ENCODE measurements at places on chromosomes 16 and 17.

DNA sequence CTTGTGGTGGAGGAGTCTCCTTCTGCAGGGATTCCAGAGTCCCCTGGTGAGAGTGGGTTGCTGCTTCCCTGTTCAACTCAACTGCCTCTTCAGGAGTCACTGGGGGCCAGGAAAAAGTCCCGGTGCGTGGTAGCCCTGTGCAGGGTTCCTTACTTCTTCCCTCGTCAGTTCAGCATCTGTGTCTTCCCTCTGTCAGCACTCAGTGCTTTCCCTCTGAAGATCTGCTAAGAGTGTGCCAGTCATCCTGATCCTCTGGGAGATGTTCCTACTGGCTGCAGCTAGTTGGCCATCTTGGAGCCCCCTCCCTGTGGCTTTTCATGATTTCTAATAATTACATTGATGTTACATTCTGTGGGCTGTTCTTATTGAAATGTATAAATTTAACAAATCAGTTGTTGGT, 36.5 kb downstream of the NF1 start:
- no peak for DNase-seq

GRCh38 chr16:12096157-12096777, 119.7 kb downstream of the SNX29 start:
- no peak for DNase-seq

DNA sequence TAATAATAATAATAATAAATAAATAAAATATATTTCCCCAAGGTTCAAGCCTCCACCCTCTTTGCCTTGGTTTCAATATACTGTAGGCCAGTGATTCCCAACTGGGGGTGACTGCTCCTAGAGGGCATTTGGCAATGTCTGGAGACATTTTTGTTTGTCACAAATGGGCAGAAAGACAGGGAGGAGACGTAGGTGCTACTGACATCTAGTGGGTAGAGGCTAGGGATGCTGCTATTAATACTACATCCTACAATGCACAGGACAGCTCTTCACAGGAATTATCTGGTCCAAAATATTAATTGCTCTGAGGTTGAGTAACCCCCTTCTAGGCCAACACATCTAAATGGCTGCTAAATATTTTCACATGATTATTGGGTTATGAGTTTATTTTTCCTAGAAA, 12.8 kb upstream of the PRR14 start:
- DNase-seq, result peak; percentile 42

- no peak for DNase-seq
Observed at GRCh38 chr17:13510062-13510461, 91.7 kb downstream of the HS3ST3A1 start.

DNA sequence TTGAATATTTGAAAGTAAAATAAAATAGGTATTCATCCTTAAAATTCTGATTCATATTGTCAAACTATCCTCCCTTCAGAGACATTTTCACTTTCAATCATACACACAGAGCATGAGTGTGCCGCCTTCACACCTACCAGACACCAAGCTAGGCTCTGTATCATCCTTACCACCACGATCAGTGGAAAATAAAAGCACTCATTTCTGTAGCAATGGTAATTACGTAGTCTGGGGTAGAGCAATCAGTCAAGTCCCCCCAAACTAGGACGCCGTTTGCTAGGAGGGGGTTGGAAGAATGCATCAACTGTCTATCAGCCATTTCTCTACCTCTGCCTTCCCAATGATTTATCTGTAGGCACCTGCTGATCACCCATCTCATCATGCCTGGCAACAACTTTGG, 84.6 kb upstream of the GRIN2A start:
- no peak for DNase-seq

DNA sequence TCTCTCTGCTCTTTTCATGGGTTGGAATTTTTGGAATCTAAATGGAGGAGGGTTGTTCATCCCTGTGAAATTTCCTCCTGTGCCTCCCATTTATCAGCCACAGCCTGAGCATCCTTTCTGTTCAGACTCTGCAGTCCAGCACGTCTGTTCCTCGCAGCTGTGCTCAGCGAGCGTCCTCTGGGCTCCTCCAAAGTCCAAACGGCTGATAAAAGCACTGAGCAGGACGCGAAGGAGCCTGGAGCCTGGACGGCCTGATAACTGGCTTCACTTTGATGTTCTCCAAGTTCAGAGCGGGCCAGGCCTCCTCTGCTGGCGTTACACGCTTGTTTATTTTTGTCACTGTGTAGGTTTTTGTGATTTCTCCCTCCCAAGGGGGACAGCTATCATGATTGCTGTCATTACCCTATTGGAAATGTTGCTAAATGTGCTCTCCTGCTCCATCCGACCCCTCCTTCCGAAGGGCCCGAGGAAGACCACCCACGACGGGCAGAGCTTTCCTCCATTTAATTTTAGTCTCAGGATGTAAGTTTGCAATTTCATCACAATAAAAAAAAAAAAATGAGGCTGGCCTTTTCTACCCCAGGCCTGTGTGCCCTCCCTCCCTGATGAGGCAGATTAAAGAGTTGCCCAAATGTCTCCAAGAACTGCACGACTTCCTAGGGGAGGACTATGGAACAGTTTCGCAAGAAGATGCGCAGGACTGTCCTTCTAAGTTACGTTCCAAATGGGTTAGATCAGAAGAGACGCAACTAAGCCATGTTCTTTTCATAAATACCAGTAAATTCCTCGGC, 290.5 kb upstream of the FOXF1 start:
- no peak for DNase-seq

DNA sequence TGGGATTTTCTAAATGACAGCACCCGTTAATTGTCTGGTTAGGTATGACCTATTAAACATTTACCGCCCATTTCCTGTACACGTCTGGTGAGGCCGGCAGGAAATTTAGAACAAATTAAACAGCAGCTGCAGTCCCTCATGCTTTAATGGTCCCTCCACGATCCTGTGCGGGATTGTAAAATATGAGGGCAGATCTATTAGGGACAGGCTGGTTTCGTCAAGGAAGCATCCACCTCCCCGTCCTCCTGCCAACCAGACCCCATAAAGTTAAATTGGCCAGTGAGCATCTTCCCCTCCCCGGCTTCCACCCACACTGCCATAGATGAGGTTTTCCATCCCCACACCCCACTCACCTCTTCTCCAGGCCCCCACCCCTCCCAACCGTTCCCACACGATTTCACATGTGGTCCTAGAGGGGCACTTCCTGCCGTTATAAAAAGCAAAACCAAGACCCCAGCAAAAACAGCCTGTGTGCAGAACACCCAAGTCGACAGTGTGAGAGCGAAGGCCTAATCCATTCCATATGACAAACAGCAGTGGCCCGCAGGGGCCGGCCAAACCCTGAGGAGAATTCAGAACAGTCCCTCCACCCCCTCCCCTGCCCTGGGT, 331.9 kb downstream of the FOXL1 start:
- no peak for DNase-seq

DNA sequence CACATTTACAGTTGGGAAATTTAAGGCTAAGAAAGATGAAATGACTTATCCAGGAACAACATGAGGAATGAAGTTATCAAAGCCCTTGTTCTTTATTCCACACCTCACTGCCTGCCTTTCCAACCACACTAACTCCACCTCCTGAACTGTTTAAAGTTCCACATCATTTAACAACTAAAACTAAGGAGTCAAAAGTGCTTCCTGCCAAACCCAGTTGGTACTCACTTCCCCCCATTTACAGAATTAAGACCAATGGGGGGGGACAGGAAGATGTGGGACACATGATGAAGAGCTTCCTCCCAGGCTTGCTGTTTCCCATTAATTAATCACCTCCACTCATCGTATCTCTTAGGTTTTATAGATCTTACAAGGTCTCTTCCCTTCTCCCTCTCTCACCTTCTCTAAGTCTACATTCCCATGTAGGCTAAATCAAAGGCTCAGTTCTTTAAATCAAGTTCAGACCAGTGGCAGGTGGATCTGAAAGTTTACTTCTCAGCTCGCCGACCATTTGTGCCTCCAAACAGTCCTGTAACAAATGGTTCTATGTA, 19.2 kb upstream of the TMEM101 start:
- DNase-seq, result no peak

- no peak for DNase-seq
Observed at GRCh38 chr17:64399071-64399766, 8.6 kb upstream of the PECAM1 start.

DNA sequence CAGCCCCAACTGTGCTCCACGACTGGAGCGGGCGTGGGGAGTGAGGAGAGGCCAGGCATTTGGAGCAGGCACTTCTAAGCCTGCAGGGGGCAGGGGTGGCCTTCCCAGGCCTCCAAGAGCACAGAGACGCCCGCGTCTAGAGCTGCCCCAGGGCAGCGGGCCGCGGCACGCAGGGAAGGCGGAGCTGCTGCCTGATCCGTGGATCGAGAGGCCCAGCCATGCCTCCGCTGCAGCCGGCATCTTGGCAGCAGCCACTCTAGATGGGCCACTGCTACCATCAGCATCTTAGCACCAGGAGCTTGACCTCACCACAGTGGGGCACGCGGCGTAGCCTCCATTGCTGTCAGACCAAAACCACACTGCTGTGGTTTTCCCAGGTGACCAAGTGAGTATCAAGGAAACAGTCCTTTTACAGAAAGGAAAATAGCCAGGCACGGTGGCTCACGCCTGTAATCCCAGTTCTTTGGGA, 20.4 kb upstream of the WDR45B start:
- DNase-seq, result peak; percentile 83

DNA sequence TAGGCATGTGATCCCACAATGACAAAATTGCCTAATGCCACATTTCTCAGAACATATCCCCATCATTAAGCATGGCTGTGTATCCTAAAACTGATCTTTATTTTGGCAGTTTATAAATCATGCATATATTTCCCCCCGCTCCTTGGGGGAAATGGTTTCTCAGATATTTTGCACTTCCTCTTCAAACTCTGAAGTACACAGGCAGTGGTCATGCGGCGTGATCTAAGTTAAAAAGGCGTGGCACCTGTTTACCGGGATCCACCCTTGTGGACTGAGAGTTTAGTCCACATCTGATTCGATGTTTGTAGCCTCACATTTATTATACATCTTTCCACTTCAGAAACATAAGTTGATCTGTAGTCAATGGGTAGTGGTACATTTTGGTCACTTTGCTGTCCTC, 51.4 kb downstream of the USP10 start:
- DNase-seq, result no peak

GRCh38 chr16:71426069-71426879, 15.6 kb downstream of the TLE7 start:
- peak; percentile 98 for DNase-seq

DNA sequence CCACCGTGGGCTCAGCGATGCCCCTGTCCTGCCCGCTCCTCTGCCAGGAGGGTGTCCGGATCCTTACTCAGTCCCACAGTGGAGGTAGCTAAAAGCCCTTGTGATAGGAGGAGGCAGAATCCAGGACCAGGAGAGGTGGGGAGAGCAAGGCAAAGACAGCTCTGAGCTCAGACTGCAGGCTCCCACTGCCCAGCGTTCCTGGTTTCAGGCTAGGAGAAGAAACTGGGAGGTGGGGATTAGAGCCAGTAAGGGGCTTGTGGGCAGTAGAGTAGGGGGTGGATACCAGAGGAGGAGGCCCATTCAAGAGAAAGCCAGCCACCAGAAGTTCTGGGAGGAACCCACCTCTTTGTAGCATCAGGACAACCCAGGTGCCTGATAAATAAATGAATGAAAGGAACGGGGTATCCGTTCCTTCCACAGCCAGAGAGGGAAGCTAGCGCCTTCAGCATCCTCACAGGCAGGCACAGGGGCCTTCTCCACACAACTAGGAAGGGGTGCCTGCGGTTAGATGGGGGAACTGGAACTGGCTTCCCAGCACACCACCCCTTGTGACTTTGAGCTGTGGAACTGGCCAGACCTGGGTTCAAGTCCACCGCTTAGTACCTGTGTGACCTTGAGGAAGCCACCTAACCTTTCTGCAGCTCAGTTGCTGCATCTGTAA, 2.3 kb downstream of the IL21R start:
- no peak for DNase-seq

DNA sequence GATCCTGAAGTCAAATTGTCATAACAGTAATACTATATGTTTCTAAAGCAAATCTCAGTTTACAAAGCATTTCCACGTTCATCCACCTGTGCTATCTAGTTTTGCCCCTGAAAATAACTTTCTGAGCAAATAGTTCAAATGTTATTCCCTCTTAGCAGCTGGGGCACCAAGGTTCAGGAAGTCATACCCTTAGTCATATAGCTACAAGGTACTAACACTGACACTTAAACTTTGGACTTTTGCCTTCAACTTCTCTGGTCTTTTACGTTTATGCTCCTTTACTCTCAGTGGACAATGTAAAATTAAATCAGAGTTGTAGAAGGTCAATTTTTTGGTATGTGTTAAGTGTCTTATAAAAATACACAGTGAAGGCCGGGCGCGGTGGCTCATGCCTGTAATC, 33.0 kb downstream of the COX11 start:
- DNase-seq, result no peak

DNA sequence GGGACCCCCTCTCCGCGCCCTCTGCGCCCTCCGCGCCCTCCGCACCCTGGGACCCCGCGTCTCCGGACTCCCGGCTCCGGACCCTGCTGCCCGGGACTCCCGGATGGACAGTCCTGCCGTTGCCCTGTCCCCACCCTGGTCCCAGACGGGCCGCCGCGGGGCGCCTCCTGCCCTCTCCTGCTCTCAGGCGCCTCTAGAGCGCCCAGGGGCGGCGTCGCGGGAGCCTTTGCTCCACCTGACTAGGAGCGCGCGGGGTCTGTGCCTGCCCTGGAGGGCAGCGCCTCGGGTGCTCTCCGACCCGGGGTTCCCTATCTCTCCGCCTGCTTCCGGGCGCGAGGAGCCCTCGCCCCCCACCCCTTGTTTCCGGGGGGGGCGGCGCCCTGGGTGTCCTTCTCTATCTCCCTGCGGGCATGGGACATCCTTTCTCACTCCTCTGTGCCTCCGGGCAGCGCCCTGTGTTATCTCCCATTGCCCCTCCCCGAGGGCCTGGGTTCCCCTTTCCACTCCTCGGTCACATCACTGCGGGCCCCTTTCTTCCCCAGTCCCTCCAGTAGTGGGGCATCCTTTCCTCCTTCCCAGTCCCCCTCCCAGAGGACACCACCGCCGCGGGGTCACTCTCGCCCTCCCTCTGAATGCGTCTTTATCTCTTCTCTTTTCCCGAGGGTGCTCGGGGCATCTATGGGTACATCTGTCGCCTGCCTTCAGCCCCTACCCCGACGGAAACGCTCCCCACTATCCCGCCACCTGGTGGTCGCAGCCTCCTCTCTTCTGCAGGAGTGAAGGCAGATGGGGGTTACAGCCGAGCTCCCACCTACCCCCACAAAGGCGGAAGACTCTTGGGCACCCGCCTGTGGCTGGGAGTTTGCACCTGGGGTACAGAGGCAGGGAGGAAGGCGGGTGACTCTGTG, 875 bp downstream of the PRKCB start:
- DNase-seq, result no peak

DNA sequence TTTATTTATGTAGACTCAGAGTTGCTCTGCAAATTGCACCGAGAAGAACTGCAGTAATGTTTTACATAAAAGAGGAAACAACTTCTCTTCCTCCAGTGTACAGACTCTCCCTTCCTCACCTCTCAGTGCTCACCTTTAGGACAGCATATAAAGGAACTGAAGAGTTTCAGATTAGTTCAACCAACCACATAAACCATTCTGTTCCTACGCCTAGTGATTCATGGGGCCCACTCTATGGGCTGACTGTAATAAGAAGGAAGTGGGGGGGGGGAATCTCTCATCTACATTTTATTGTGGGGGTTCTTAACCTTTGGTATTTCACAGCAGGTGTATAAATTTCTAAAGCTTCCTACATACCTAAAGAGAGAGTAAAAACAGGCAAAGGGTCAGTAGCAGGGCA, 18.3 kb downstream of the ZSWIM7 start:
- no peak for DNase-seq

- peak; percentile 63 for DNase-seq
Observed at GRCh38 chr17:2853283-2854142, 57.3 kb downstream of the RAP1GAP2 start.

- DNase-seq, result no peak
Observed at GRCh38 chr16:11669380-11670146, 1.3 kb downstream of the SNN start.

GRCh38 chr17:35342276-35342675, 31.1 kb downstream of the SLFN11 start:
- DNase-seq, result no peak

GRCh38 chr16:85004587-85005205, 6.6 kb downstream of the ZDHHC7 start:
- peak; percentile 77 for DNase-seq

All from A549 (cell line).